ENCODE measurements at places on chromosomes 6 and 20. TPM values are rescaled to one million over a fixed set of nuclear protein-coding genes. Genes with fewer than 3 reads are reported as not detected.

DNA sequence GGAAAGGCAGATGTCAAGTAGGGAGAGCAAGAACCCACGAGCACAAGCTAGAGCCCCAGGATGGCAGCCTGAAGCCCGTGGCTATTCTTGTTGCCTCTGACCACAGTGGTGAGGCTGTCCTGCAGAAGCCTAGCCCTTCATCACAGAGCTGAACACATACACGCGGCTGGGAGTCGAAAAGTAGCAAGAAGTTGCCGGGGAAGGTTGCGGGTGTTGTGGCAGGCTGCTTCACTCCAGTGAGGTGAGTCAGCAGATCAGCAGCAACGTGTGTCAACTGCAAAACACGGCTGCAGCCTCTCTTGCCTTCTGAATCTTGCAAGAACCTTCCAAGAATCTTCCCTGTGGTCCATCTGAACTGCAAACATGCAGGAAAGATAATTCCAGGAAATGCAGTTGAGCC is 10.6 kb upstream of the STX16 start:
- DNase-seq, result no peak

GRCh38 chr20:57509665-57510237 is 15.2 kb downstream of the CTCFL start:
- no peak for DNase-seq

- DNase-seq, result no peak
These were observed 973 bp upstream of the BRD2 start for GRCh38 chr6:32967151-32968091.

DNA sequence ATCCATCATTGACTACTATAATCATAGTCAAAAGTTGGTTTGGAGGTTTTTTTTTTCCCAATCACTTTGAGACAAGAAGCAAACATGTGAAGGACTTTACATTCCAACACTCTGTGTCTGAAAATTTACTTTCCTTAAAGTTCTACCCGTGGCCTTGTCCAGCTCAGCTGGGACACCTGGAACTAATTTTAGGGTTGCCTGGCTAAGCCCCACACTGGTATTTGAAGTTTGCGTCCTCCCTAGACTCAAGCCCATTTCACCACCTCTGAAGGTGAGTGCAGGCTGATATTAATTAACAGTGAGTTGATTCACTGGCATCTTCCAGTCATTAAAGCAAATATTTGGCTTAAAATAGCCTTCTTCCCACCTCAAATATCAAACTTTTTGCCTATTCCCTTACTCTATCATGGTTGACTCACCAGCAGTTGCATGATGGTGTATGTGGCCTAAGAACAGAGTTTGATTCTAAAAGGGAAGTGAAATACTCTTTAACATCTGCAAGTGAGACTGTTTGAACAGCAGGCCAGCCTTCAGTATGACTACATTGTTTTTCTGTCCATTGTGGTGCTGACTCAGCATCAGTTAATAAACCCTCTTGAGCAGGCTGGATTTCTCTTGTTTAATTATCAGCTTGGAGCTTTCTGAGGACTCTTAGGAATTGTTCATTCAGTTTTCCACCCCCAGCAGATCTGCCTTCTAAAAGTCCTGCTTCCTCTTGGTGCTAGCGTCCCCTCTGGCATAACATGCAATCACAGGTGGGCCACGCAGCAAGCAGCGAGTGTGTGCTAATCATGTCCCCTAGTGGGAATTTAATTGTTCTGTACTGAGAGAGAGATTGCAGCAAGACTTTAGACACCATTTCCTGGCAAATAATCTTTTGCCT is 1.8 kb upstream of the PRDM1 start:
- DNase-seq, result no peak

DNA sequence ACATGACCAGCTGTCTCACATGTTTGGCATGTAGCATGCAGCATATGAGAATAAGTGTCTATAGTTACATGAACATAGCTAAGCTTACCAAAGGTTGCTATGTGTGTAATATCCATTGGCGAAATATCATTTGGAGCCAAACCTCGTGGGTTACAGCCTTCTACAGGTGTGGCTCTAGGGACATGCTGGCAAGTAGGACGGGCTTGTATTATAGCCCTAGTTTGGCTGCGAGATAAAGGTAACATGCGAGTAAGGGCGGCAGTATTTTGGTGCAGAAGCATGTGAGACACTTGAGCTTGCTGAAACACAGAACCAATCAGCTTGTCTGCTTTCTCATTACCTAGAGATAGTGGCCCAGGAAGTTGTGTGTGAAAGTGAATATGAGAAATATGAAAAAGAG is 6.5 kb upstream of the ABHD12 start:
- no peak for DNase-seq

DNA sequence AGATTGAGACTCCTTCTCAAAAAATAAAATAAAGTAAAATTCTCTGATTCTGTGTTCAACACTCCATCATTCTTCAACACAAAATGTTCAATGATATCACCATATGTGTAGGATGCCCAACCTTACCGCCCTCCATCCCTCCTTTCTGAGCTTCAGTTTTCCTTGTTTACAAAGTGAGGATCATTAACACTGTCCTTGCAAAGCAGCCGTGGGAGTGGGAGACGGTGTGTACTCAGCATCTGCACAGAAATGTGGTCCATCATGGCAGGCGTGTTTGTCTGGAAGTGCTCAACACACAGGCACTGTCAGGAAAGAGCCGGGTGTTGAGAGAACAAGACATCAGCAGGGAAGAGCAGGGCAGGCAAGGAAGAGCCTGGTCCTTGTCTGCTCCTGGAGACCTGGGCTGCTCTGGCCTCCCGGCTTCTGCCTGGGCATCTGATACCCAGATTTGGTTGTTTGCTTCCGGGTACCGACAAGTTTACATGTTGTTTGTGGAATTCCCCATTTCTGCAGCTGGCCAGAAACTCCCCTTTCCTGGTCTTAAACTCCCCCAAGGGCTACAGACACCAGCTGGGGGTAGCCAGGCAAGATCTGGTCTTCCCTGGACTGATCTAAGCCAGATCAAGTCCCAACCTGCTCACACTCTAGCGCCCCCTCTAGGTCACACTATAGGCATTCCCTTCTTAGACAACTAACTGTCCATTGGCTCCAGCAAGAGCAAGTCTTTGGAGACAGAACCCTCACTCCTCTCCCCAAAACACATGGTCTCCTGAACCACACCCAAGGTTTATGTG is 26.7 kb upstream of the TTPAL start:
- no peak for DNase-seq

- peak; percentile 35 for DNase-seq
These were observed 9.7 kb downstream of the CST7 start for GRCh38 chr20:24958506-24959385.

DNA sequence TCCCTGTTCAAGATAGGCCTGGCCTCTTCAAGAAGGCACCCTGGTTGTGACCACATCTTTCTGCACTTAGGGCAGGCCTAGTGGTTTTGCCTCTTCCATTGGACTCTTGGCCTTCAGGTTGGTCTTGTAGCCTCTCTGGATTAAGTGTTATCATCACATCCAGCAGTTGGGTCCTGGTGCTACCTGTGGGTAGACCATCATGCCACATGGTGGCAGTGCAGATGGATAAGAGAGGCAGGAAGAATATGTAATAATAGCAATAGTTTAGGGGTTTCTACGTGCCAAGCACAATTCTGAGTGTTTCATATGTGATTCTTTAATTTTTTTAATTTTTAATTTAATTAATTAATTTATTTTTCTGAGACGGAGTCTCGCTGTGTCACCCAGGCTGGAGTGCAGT is 28.5 kb upstream of the SNRPB2 start:
- no peak for DNase-seq

- no peak for DNase-seq
These were observed 103.5 kb downstream of the JARID2 start for GRCh38 chr6:15349379-15349778.

GRCh38 chr6:99894815-99895214 is 99.2 kb downstream of the MCHR2 start:
- DNase-seq, result no peak

DNA sequence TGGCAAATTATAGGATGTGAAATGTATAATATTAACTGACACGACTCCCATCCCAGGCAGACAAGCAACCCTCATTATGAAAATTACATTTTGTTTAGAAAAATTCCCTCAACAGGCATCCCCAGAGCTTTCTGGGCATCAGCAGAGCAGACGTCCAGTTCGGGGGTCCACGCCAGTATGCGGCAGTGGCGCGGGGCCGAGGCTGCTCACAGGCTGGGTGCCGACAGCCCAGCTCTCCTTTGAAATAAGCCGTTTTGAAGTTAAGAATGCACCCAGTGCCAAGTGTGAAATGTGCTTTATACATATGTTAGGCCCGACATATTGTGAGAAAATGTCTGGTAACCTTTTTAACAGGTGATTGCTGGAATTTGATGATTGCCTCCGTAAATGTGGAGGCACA is 50.4 kb downstream of the RPP40 start:
- DNase-seq, result no peak

DNA sequence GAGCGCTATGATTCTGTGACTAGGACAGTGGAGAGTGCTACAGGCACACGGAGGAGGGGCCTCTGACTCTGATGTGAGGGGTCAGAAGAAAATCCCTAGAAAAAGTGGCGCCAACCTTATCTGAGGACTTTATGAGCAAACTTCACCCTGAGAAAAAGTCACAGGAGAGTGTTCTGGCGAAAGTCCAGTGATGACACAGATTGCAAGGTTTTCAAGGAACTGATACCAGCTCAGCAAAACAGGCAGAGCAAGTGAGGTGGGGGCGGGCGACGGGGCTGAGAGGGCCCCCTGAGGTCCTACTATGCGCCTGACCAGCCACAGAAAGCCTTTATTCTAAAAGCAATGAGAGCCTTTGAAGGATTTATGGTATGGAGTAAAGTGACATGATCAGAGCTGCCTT is 73.3 kb downstream of the SLC22A23 start:
- DNase-seq, result no peak

Gene RAET1L
- total RNA-seq, result not detected
